GM12865 (cell line): ENCODE measurements at places on chromosomes 3 and 15.

GRCh38 chr3:50435371-50436113 lies 67.9 kb downstream of the CACNA2D2 start:
- DNase-seq, result no peak

DNA sequence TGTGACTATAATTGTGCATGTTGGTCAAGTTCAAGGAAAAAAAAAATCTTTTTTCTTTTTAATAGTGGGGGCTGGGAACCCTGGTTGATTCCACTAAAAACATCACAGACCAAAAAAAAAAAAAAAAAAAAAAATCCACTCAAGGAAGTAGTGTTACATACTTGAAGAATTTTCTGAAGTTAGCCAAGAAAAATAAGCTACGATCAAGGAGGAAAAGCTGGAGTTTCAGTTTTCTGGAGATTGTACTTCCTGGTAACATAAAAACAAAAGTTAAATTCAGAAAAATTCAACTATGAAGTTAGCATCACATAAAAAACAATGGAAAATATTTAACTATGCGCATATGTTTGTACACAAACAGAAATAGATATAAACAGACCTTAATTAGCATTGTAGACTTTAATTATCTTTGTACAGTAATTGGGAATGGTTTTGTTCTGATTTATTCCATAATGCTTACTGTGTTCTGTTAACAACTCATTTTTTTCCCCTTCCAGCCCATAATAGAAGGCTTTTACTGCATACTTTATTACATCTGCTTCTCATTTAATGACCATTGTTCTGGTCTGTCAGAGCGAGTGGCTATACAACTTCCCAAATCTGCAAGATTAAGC lies 194.3 kb downstream of the RORA start:
- DNase-seq, result no peak

DNA sequence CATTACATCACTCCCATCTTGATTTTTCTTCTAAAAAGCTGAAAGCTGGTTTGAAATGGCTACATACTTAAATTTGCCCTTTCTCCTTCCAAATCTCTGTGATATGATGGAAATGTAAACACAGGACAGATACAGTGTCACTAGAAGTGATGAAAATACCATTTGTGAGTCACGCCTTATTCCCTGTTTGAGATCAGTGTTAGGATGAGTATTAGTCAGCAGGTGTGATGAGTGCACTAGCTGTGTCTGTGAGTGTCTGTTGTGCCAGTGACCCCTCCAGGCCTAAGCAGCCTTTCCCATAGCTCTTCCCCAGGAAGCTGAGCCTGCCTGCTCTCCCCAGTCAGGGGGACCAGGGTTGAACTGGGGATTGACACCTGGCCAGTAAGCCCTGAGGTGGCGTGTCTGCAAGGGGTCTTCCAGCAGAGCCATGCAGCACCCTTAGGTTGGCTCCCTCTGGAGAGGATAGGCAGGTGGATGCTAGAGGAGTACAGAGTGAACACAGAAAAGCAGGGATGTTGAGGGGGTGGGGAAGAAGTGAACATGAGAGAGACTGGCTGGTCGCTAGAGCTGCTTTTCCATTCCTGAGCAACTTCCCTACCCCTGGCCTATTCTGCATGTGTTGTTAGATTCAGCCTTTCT lies 92.0 kb downstream of the PDE8A start:
- DNase-seq, result no peak

GRCh38 chr3:138351916-138352550 lies 3.7 kb downstream of the MRAS start:
- DNase-seq, result no peak

GRCh38 chr3:42501681-42502428 lies 588 bp upstream of the VIPR1 start:
- peak; percentile 46 for DNase-seq

- DNase-seq, result no peak
Observed at GRCh38 chr3:186251948-186252619, 110.0 kb downstream of the DGKG start.

DNA sequence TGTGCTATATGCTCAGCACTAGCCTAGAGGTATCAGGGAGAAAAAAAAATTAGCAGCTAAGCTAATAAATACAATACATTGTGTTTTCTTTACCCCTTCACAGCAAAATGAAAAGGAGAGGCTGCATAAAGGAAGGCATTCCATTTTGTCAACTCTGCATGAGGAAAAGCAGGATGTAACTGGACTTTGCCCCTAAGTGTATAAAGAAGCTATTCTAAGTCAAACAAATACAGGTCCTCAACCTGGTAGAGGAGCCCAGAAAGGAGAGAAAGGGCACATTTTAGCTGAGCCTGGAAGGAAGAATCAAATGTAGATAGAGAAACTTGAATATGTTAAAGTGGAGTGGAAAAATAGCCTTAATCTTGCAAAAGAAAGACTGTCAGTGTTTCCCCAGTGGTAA lies 89.0 kb upstream of the SPRED1 start:
- DNase-seq, result no peak

GRCh38 chr3:77259694-77260093 lies 219.8 kb downstream of the ROBO2 start:
- no peak for DNase-seq

- DNase-seq, result peak; percentile 92
Observed at GRCh38 chr15:70023064-70023768, 74.5 kb downstream of the TLE3 start.

- no peak for DNase-seq
Observed at GRCh38 chr3:127226457-127226856, 33.5 kb downstream of the PRR23E start.

DNA sequence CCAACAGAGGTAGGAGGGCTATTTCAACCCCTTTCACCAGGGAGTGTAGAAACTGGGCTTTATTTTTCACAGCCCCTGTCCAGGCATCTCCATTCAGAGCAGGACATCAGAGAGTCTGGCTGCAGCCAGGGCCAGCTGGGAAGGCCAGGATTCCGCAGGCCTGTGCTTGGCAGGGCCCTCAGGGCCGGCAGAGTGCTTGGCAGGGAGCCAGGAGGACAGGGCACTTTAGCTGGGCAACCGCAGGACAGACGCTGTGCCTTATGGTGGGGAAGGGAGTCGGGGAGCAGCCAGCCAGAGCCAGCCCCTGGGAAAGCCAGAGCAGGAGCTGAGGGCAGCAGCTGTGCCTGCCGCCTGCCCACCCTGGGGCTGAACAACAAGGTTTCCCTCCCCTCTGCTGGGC lies 34.5 kb upstream of the IQCF6 start:
- DNase-seq, result no peak

- DNase-seq, result peak; percentile 16
Observed at GRCh38 chr3:25662736-25663320, 1.9 kb downstream of the TOP2B start.

- DNase-seq, result no peak
Observed at GRCh38 chr3:188574885-188575284, 420.9 kb downstream of the LPP start.

GRCh38 chr3:97968376-97968775 lies 3.9 kb downstream of the RIOX2 start:
- no peak for DNase-seq

GRCh38 chr15:101436526-101436925 lies 53.0 kb downstream of the PCSK6 start:
- DNase-seq, result no peak

GRCh38 chr15:69951898-69952555 lies 145.7 kb downstream of the TLE3 start:
- DNase-seq, result no peak

DNA sequence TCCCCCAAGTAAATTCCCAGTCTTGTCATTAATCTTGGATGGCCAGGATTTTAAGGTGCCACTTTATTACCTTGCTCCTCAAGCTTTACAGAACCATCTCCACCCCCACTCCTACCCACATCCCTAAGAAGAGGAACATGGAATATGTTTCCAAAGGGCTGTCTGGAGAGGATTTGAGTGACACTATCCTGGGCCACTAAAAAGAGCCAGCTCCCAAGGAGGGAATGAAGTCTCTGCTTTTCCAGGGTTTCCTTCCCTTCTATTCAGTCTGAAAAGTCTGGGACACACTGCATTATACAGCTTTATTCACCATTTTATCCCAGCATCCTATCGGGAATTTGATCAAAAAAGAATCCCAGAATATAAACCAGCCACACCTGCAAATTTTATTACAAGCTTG lies 35.6 kb upstream of the MECOM start:
- no peak for DNase-seq

GRCh38 chr15:61736790-61737189 lies 323.5 kb downstream of the VPS13C start:
- no peak for DNase-seq

DNA sequence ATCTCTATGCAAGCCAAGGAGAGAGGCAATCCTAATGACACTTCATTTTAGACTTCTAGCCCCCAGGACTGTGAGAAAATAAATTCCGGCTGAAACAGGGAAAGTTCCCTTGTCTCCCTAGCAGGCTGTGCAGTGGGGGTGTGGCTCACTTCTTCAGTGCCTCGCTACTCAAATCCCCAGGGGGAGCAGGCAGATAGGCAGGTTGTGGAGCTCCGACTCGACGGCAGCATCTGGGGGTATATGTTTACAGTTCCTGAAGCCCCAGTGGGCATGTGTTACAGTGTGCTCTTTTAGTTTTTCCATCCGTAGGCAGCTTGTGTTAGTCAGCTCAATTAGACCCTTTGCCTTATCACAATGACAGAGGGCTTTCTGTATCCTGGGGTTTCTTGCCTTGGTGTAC lies 836.5 kb downstream of the PDCD6IP start:
- no peak for DNase-seq

GRCh38 chr3:181358562-181358961 lies 353.2 kb upstream of the SOX2 start:
- peak; percentile 66 for DNase-seq

DNA sequence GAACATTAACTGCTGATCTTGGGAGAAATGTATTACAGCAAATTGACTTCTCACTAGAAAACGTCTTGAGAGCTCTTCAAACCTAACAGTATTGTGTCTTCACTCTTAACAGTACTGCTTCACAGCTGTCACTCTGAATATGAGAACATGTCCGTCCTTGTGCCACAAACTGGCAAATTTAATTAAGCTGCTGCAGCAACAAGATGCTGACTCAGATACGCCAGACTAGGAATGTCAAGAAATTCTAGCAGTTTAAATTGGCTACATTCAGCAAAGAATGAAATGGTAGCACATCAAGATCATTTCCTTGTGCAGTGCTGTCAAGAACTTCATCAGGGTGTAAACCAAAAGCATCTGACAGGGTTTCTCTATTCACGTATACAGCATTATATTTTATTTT lies 7.6 kb downstream of the ICE2 start:
- no peak for DNase-seq

- DNase-seq, result no peak
Observed at GRCh38 chr3:99313485-99313884, 324.9 kb upstream of the COL8A1 start.

GRCh38 chr3:195839260-195840010 lies 27.7 kb upstream of the MUC4 start:
- DNase-seq, result no peak

- peak; percentile 80 for DNase-seq
Observed at GRCh38 chr3:20125897-20126296, 60.1 kb downstream of the SGO1 start.

DNA sequence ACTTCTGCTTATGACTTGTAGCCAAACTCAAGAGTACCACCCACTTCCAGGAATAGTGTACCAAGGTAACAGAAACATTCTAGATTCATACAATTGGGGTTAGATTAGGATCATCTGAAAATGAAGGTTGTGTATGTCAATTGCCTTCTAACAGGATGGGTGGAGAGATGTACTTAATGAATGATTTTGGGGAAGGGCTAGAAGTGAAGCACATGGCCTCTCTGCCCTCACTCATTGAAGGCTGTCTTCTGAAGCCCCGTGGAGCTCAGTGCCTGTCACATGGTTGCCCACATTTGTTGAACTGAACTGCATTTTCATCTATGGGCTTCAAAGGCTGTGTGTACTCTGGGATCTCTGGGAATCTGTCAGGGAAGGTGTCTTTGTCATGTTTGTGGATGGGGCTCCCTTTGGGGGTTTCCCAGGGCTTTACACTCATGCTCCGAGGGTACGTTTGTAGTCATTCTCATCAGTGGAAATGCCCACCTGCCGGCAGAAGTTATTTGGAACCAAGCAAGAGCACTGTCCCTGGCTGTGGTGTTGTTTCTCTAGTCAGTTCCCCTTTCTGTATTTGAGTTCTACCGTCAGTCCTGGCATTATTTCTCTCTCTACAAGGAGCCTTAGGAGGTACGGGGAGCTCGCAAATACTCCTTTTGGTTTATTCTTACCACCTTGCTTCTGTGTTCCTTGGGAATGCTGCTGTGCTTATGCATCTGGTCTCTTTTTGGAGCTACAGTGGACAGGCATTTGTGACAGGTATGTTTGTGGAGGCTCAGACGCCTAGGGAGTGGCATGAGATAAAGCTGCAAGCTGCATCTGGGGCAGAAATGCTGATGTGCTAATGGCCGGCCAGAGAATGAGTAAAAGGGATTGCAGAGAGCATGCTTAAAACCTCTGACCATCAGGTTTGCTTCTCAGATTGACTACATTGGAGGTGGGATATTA lies 22.4 kb downstream of the CD86 start:
- peak; percentile 82 for DNase-seq

GRCh38 chr3:195911946-195912270 lies 3.6 kb upstream of the TNK2 start:
- no peak for DNase-seq

GRCh38 chr3:113231827-113232253 lies 20.5 kb downstream of the BOC start:
- no peak for DNase-seq

DNA sequence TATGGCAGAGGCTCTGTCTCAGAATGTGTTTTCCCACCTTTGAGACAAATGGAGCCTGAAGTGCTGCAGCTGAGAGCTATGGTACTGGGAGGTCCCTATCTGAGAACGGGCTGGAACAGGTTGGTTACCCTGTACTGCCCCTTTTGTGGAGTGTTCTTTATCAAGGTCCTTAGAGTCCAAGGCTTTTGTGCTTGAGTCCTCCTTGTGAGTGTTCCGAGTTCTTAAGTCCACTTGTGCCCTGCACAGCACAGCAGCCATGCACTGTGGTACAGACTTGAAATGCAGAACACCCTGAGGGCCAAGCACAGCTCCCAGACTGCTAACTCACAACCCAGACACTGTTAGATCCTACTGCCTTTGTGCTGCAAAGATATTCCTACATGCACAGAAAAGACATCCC lies 67.8 kb downstream of the ARHGAP31 start:
- no peak for DNase-seq

DNA sequence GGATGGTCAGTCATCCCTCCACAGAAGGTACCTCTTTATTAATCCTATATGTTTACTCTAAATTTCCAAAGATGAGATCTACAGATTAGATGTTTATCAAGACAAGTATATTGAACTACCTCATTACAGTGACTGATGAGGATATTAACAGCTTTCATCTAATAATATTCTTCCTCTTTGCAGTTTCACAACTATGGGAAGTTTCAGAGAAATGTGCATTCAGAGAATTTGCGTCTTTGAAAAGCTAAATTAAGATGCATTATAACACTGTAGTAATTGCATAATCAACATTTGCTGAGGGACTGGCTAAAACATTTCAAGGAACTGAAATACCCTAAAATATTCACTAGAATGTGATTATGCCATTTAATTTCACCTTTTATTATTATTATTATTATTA lies 46.7 kb downstream of the MCF2L2 start:
- no peak for DNase-seq
